ENCODE measurements at places on chromosomes 3 and 15. TPM values are rescaled to one million over a fixed set of nuclear protein-coding genes. Genes with fewer than 3 reads are reported as not detected.

DNA sequence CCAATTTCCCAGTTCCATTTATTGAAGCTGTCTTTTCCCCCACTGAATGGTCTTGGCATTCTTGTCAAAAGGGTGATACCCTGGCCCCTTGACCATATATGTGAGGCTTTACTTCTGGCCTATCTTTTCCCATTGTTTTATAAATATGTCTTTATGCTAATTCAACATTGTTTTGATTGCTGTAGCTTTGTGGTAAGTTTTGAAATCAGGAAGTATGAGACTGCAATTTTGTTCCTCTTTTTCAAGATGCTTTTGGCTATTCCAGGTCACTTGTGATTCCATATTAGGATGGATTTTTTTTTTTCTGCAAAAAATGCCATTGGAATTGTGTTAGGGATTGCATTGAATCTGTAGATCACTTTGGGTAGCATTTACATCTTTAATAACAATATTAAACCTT, 141.2 kb upstream of the MANF start:
- no peaks in the 10 kb centered on the region for H3K36me3 ChIP-seq
- DNase-seq: no peak
- H3K4me3 ChIP-seq: no peak overlapping the region

DNA sequence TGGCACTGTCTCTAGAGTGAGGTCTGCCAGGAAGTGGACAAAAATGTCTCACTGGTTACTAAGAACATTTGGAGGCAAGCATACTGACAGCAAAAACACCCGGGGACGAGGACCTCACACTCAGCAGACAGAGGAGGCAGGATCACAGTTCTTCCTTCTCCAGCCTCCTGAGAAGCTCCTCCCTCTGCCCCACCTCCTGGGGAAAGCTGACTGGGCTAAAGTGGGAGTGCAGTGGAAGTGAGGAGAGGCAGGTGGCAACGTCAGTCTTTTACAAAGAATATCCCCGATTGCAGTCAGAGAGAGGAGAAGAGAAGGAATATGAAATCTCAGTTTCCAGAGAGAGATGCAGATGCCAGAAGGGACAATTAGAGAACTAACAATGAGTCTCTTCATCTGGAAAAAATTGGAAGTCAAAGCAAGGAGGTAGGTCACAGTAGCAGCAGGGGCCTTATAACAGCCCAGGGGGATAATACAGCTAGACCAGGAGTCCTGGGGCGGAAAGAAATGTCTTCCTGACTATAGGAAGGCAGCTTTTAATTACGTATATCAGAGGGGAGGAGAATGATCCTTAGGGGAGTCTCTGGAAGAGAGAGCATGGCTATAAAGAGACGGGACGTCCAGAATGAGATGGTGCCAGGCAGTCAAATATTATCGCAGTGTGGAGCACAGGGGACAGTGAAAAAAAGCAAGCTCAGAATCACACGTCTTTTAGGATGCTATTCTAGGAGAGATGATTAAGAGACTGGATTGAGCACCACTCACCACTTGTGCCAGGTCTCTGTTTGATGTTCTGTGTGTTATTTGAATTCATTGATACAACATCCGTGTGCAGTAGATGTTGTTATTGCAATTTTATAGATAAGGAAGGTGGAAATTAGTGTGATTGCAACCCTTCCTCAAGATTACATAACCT, 47.2 kb downstream of the LEO1 start:
- no peak overlapping the region for H3K4me3 ChIP-seq
- H3K4me1 ChIP-seq: no peaks in the 10 kb centered on the region
- H3K27ac ChIP-seq: no peak overlapping the region
- H3K27me3 ChIP-seq: no peaks in the 10 kb centered on the region
- DNase-seq: no peak

CPN2 gene
- not detected for total RNA-seq

- no peaks in the 10 kb centered on the region for H3K36me3 ChIP-seq
- no peaks in the 10 kb centered on the region for H3K4me1 ChIP-seq
- DNase-seq: no peak
- no peak overlapping the region for H3K4me3 ChIP-seq
- H3K27ac ChIP-seq: no peak overlapping the region
- no peaks in the 10 kb centered on the region for H3K27me3 ChIP-seq
These were observed 28.7 kb downstream of the SLC24A1 start for GRCh38 chr15:65650312-65651041.

IGF2BP2 gene
- 42.8 TPM for total RNA-seq

SYNPR gene
- not detected for total RNA-seq

GRCh38 chr3:9206287-9206686, 43.2 kb downstream of the SRGAP3 start:
- DNase-seq: no peak
- H3K27me3 ChIP-seq: no peaks in the 10 kb centered on the region
- no peaks in the 10 kb centered on the region for H3K36me3 ChIP-seq
- no peak overlapping the region for H3K27ac ChIP-seq
- no peaks in the 10 kb centered on the region for H3K4me1 ChIP-seq

- H3K36me3 ChIP-seq: no peaks in the 10 kb centered on the region
- no peaks in the 10 kb centered on the region for H3K27me3 ChIP-seq
- no peak overlapping the region for H3K4me3 ChIP-seq
- H3K4me1 ChIP-seq: no peaks in the 10 kb centered on the region
- DNase-seq: no peak
- no peak overlapping the region for H3K27ac ChIP-seq
These were observed 166.1 kb downstream of the ISL2 start for GRCh38 chr15:76502678-76503077.

DNA sequence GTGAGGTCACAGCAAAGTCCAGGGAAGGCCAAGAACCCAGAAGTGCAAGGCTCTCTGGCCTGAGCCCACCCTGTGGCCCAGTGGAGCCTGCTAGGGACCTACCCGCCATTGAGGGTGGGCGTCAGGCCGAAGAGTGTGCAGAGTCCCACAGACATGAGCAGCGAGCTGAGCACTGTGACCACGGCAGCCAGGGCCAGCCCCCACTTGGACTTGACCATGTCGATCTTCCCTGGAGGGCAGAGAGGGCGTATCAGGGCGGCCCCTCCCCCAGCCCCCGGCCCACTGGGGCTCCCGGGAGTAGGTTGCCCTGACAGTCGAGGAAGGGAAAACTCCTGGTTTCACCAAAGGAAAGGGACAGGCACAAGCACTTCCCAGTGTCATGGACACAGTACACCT, 44.6 kb downstream of the PTPN23 start:
- no peak overlapping the region for H3K4me3 ChIP-seq
- H3K4me1 ChIP-seq: peaks cover 9% of the 10 kb centered on the region
- no peak overlapping the region for H3K27ac ChIP-seq
- no peaks in the 10 kb centered on the region for H3K27me3 ChIP-seq

- no peaks in the 10 kb centered on the region for H3K36me3 ChIP-seq
- no peak for DNase-seq
- no peaks in the 10 kb centered on the region for H3K27me3 ChIP-seq
- no peak overlapping the region for H3K4me3 ChIP-seq
These were observed 2.6 kb upstream of the SLC9A9 start for GRCh38 chr3:143850877-143851276.

DNA sequence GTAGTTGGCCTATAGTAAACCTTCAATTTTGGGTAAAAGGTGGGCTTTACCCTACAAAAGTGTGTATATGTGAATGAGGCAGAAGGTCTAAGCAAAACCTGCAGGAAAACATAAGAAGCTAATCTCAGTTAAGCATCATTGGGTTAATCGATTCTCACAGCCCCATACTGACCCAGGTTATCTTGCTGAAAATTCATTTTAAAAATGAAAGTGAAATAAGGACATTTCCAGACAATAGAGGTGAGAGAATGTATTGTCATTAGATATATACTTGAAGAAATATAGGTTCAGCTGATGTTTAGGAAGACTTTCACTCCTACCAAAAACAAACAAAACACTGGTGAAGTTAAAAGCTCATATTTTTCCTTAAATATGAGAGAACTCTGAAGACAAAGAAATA, 85.6 kb downstream of the MCF2L2 start:
- no peak for DNase-seq
- H3K27ac ChIP-seq: no peak overlapping the region
- no peaks in the 10 kb centered on the region for H3K4me1 ChIP-seq
